Large intestine (tissue), 12 donors: ENCODE measurements at places on chromosomes 6 and 20. TPM values are rescaled to one million over a fixed set of nuclear protein-coding genes. Genes with fewer than 3 reads are reported as not detected.

GSTA3 gene
- 0.12 TPM for polyA plus RNA-seq

RRAGD gene
- polyA plus RNA-seq: 60.9 TPM

GPR63 gene
- 2.6 TPM for polyA plus RNA-seq

TMEM74B gene
- polyA plus RNA-seq: 58.5 TPM

ENPP3 gene
- polyA plus RNA-seq: 43.7 TPM

SLC12A5 gene
- 3.5 TPM for polyA plus RNA-seq

GPLD1 gene
- 2.2 TPM for polyA plus RNA-seq

TMEM170B gene
- 4.7 TPM for polyA plus RNA-seq

SAMD10 gene
- 5.0 TPM for polyA plus RNA-seq

FAM217A gene
- polyA plus RNA-seq: 0.69 TPM

RGS19 gene
- 5.9 TPM for polyA plus RNA-seq

SPAG4 gene
- polyA plus RNA-seq: 1.5 TPM

ZBTB46 gene
- polyA plus RNA-seq: 4.1 TPM
